ENCODE measurements at places on chromosomes 5 and 9. TPM values are rescaled to one million over a fixed set of nuclear protein-coding genes. Genes with fewer than 3 reads are reported as not detected.

DNA sequence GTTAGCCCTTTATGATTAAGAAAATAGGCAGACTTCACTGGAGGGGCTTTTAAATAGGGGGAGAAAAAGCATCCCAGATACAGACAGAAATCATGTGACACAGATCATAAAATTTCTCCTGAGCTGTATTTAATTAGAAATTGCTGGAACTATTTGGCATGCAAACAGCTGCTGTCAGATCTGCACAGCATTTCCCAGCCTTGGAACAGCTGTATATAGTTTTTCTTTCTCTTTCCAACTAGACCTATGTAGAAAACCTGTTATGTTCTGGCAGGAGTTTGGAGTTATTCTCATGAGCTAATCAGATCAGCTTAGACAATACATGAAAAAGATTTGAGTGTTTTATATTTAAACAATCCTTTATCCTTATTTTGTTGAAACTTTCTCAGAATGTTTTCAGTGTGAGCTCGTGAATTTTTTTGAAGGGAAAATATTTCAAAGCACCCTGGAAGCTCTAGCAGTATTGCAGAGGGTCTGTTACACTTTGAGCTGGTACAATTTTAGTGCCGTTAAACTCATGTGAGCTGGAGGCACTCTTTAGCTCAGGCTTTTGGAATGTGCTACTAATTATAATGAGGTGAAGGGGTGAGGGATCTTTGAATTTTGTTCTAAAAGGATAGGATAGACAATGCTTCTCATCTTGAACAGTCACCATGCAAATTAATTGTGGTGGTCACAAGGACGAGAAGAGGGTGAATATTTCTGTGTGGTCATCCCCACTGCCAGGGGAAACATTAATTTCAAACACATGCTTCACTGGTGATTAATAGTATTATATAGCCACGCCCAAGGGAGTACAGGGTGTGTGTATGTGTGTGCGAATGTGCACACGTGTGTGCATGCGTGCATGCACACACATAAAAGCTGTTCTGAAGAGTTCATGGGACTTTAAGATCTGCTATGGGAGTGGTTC lies 239.4 kb upstream of the FBXL7 start:
- no peak for DNase-seq

DNA sequence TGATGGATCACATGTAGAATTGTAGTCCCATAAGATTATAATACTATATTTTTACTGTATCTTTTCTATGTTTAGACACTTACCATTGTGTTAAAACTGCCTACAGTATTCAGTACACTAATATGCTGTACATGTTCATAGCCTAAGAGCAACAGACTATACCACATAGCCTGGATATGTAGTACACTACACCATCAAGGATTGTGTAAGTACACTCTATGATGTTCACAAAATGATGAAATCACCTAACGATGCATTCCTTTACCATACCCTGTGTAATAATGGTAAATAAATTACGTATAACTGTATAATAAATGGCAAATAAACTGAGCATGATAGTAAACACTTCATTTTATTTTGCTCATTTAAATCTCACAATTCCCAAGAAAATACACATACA lies 60.3 kb downstream of the RICTOR start:
- no peak for DNase-seq

DNA sequence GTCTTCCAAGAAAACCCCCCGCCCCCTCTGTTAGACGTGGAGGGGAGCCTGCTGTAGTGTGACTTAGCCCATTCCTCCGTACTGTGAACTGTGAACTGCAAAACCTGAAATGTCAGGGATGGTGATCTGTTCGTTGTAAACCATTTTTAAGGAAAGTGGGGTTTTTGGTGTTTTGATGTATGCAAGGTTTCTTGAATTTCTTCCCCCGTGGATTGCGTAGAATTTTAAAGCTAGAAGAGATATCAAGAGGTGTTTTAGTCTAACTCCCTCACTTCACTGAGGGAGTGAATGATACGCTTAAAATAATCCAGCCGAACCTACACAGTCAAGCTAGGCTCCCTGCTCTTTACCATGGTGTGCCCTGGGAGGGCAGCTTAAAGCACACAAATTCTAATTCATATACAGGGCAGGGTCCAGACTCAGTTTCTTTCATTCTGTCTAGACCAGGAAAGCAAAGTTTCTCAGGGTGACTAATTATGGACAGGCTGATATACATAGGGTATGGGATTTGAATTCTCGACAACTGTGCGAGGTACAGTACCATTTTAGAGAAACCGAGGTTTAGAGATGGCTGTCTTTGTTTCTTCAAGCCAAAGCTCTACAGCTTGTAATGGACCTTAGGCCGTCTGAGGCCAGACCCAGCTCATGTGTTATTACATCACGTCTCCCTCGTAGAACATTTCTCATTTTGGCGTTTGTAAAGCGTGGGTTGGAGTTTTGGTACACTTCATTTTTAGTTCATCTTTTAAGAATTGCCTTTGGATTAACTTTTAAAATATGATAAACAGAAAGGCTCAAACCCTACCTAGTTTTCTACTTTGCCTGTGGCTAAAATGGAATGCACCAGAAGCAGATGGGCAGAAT lies 2.7 kb downstream of the PTGER4 start:
- no peak for DNase-seq

- DNase-seq: no peak
These were observed 78.7 kb upstream of the TYRP1 start for GRCh38 chr9:12614488-12614887.

- DNase-seq: no peak
These were observed 330.8 kb upstream of the RFX3 start for GRCh38 chr9:3856592-3856991.

GRCh38 chr9:123796618-123797484 lies 133.1 kb downstream of the DENND1A start:
- no peak for DNase-seq

Gene SH2D3C
- 1.6 TPM for total RNA-seq

Gene SH3PXD2B
- 38.4 TPM for total RNA-seq

Gene SPATA31E1
- not detected for total RNA-seq

Gene NREP
- total RNA-seq: 462 TPM

All from type B pancreatic cell (in vitro differentiated cells).